Suppressor macrophage treated with lipopolysaccharide for 4 hours (primary cell): ENCODE measurements at places on chromosomes 1 and 21.
A peak's percentile ranks its signal among the peaks of the same experiment; 100 is the strongest.

DNA sequence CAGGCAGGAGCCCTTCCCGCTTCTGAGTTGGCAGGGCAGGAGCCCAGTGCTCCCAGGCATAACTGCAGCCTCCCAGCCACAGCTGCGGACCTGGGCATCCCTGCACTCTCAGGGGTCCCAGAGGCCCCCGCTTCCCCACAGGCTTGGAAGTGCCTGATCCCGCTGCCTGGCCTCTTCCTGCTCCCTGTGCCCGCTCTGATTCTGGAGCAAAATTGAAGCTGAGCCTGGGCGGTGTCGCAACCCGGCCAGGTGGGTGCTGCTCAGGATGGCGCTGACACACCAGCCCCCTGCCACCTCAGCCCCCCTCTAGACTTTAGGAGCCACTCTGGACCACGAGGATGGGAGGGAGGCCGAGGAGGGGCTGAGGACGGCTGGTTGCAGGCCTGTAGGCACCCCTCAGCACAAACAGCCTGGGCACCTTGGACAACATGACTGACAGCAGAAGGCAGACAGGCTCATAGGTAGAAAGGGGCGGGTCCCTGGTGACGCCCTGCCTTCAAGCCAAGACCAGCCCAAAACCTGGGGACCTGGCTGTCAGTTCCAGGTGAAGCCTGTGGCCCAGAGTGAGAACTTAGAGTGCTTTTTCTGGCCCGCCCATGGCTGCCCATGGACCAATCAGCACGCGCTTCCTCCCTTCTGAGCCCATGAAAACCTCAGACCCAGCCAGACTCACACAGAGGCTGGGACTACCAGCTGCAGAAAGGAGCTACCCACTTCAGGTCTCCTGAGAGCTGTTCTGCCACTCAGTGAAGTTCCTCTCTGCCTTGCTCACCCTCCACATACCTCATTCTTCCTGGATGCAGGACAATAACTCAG is 7.2 kb downstream of the HLCS start:
- no peak for DNase-seq

DNA sequence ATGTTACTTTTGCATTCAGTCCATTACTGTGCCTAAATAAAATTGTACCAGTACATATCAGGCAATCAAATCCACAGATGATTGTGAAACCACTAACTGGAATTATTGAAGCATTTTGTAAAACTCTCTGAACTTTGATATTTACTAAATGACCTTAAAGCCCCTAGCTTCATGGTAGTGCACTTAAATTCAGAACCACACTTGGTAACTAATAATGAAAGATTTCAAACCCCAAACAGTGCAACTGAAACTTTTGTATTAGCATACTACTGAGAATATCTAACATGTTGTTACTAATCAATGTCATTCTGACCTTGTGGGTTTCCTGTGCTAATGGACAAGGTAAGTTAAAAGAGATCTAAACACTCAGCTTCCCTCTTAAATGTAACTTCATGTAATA is at the start of gene CFHR3:
Gene CFHR3, plus strand, starts transcription at position 238 of the 400 bp plus-strand sequence. Its CDS starts 47 bp downstream, at position 285.
- no peak for DNase-seq

DNA sequence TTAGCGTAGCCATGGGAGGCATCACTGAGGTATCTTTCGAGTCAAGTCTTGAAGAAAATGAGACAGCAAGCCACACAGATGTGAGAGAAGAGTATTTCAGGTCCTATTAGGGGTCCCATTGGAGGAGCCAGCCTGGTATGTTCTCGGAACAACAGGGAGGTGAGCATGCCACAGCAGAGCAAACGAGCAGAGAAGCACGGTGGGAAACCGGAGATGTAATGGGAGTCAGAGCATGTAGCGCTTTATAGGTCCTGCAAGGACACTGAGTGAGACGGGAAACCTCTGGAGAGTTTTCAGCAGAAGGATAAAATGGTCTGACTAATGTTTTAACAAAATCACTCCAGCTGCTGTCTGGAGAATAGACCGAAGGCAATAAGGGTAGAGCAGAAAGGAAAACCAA is 15.9 kb downstream of the H3-3A start:
- DNase-seq: no peak

DNA sequence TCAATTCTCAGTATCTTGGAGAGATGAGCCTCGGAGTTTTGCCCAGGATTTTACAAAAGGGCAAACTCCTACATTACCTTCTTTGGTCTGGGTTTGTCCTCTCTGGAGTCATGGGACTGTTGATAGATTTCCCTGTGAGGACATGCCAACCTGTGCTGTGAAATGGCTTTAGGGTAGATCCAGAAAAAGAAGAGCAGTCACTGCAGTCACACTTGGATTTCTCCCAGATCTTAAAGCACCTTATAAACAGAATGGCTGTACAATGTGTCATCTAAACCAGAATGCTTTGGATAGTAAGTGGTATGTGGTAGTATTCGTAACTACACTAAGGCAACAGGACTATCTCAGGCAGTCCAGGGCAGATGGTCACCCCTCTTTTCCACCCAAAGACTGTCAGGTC is 1.9 kb upstream of the CSRP1 start:
- DNase-seq: no peak

DNA sequence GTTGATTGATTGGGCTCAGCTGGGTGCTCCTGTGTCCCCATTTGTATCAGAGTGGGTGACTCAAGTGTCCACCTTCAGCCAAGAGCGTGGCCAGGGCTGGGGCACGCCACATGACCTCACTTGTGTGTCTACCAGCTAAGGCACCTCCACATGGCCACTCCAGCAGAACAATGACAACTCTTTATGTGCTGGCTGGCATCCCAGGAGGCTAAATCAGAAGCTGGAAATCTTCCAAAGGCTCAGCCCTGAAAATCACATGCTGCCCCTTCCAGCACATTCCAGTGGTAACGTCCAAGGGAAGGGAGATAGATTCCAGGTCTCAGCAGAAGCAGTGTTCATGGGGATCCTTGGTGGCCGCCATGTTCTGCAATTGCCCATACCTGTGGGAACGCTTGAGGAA is 585.5 kb downstream of the AJAP1 start:
- no peak for DNase-seq

- DNase-seq: no peak
Measured at GRCh38 chr1:34640654-34641401, 114.0 kb upstream of the GJB5 start.

GRCh38 chr1:43789604-43790550 is 82.5 kb downstream of the ST3GAL3 start:
- DNase-seq: no peak

GRCh38 chr1:151828921-151829320 is 2.7 kb downstream of the RORC start:
- DNase-seq: peak; percentile 42
